ENCODE measurements at places on chromosomes 2 and 18.

- DNase-seq: no peak
These were observed 126.9 kb downstream of the KCNS3 start for GRCh38 chr2:18005411-18005810.

- no peak for DNase-seq
These were observed 99.8 kb downstream of the ALK start for GRCh38 chr2:29821591-29821990.

GRCh38 chr2:95027369-95027720 is 1.8 kb downstream of the MAL start:
- DNase-seq: no peak

DNA sequence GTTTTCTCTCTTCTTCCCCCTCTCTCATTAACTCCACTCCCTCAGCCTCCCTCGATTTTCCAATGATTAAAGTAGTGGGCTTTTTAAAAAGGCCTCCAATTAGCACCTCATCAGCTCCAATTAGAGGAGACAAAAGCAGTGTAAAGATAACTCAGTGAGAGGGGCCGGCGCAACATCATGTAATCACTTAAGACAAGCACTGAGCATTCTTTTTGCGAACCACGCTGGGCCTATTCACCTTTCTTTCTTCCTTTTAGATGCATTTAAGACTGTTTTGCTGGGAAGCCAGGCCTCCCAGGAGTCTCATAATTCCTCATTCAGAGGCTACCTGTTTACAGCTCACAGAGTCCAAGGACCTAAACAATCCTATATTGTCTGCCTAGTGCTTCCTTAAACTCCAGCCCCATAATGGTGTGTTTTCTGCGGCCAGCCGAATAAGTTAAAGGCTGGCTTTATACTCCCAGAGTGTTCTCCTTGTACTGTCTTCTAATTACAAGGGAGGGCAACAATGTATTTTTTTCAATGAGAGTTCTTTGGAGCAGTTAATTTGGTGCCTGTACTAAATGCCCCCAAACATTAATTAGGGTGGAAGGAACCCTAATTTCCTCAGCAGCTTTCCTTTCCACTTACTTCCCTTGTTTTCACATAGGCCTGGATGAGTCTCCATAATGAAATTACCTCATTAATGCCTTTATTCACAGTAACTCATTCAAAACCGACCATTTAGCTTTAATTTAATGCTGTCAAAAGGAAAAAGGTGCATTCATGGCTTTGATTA is 28.0 kb upstream of the LMAN1 start:
- no peak for DNase-seq

DNA sequence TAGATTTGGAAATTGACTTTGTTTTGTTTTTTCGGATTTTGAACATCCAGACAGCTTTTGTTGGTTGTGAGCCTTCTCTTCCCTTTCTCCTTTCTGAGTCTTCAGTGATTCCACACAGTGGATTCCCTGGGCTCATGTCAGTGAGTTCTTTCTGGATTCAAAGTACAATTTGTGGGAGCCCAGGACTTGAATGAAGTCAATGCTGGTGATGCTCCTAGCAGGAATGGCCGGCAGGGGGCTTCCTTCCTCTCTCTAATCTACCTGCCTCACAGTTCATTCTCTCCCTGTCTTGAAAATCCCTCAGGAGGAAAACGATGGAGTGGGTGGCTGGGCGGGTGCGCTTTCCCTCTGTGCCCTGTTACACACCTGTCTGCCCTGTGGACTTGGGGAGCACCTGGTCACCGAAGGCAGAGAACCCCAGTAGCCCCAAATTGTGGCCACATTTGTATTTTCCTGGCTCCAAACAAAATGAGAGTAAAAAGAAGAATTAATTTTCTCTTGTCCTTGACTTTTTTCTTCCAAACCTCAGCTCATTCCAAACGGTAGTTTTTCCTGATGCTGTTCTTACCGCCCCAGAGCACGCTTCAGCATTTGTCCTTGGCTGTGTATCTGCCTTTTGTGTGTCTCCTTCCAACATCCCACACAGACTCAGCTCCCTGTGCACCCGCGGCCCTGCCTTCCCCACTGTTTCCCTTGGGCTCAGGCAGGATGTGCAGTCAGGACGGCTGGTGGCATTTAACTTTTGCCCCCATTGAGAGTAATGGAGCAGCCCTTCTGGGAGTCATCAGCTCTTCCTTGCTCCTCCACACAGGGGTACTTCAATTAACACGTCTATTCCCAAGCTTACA is 86.6 kb downstream of the MARCO start:
- no peak for DNase-seq

All from CD8-positive, alpha-beta memory T cell (primary cell).